ENCODE measurements at places on chromosomes 1 and 21.

DNA sequence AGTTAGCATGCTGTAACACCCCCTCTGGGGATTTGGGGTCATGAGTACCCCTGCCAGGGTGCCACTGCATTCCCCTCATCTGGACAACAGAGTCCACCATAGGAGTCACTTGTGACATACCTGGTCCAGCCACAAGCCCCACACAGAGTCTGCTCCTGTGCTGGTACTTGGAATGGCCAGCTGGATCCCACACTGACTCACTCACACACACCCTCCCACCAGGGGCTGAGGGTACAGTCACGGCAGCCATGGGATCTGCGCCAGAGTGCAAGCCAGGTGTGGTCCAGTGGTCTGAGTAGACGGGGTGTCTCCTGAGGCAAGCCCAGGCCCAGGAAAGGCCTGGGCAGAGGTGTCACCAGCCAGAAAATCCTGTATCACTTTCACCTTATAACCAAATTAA lies 67.7 kb downstream of the MRPL39 start:
- DNase-seq = no peak

DNA sequence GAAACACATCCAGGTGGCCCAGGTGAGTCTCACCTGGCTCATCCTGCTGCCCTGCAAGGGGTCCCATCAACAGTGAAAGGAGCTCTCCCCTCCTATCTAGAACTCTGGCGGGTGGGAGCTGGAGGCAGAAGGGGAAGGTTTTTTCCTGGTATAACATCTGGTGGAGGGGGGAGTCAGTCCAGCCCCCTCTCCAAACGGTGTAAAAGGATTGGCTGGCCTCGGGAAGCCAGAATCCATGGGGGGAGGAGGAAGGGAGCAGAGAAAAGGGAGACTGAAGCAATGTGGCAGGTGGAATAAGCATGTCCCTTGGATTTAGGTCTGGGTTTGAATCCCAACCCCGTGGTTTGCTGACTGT lies 1.2 kb upstream of the CAMK2N1 start:
- DNase-seq = no peak

DNA sequence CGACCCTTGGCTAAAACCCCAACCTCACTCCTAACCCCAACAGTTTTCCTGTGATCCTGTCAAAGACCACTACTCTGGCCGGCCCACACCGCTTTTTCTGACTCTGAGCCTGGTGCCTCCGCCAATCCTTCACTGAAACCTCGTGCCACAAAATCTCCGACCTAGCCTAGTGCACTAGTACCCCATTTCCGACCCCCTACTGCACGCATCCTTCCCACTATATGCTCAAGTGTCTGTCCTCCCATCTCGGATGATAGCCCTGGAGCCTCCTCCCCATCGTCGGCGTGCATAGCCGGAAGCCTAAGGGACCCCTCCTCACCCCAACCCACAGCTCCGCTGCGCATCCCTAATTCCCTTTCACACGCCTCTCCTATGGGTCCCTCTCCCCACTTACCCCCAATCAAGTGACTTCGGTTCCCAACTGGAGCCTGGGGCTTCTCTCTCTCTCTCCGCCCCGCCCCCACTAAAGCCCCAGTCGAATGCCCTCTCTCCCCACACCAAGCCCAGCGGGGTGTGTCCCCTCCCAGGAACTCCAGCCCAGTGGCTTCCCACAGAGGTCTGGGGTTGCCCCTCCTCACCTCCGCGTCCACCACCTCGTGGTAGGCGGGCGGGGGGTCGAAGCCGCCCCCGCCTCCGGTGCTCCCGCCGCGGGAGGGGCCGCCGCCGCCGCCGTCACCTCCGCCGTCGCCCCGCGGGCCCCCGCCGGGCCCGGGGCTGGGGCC lies 791 bp downstream of the USP24 start:
- peak; percentile 77 for DNase-seq

GRCh38 chr1:198611219-198611618 lies 27.6 kb upstream of the PTPRC start:
- DNase-seq = no peak

DNA sequence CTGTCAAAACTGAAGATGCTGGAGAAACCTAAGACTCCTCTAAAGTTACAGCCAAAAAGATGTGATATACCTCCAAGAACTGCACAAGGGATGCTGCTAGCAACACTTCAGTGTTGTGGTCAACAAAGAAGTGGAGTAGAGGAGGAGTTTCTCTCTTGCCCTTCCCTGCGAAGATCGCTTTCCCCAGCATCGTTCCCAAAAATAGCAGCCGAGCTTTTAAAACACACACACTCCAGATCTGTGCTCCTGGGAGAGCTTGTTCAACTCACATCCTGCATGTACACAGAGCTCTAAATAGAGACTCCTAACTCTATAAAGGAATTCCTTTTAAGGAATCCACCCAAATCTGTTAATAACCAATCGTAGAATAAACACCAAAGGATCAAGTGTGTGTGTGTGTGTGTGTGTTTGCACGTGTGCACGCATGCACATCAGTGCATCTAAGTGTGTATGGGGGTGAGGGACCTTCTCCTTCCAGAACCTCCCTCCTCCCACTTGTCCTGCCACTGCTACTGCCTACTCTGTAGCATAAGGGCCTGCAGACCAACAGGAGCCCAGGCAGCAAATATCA lies 58.5 kb downstream of the PSMG1 start:
- DNase-seq = no peak

DNA sequence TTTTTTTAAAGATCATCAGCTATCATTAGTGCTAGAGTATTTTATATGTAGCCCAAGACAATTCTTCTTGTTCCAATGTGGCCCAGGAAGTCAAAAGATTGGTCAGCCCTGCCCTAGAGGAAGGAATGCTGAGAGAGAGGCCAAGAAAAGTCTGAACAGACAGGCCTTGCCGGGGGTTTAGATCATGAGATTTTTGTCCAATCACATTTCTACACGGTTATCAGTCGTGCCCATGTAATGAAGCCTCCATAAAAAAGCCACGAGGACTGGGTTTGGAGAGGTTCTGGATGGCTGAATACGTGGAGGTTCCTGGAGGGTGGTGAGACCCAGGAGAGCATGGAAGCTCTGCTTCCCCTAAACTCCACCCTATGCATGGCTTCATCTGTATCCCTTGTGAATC lies 24.3 kb upstream of the ENO1 start:
- no peak for DNase-seq

DNA sequence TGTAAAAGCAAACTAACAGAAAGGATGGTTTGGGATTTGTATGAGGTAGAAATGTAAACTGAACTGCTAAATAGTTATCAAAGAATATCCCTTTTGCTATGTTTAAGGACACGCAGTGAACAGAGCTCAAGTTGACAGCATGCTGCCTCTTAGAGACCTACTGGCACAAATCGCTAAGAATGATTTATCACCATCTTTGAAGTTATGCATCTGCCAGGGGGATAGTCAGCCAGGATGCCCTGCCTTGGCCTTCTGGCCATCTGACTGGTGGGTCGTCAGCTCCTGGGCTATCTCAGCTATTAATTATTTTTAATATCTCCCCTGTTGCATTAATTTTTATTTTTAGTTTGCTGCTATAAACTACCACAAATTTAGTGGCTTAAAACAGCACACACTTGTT lies 334.8 kb upstream of the KAZN start:
- DNase-seq = peak; percentile 18

DNA sequence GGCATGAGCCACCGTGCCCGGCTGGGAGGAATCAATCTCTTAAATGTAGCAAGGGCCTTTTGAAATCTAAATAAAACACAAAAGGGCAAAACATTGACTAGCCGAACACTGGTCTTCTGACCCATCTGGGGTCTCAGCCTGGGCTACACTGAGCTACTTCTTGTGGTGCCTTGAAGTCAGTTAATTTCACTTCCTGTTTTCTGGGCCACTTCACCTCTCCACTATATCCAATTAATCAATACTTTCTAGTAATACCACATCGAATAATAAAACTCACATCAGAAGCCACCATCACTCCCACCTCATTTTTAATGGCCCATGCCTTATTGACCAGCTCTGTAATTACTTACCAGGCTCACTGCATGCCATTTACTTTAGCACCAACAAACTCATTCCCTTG lies 138.0 kb upstream of the SAMSN1 start:
- no peak for DNase-seq

GRCh38 chr1:205054013-205054412 lies 11.0 kb downstream of the CNTN2 start:
- DNase-seq = no peak

DNA sequence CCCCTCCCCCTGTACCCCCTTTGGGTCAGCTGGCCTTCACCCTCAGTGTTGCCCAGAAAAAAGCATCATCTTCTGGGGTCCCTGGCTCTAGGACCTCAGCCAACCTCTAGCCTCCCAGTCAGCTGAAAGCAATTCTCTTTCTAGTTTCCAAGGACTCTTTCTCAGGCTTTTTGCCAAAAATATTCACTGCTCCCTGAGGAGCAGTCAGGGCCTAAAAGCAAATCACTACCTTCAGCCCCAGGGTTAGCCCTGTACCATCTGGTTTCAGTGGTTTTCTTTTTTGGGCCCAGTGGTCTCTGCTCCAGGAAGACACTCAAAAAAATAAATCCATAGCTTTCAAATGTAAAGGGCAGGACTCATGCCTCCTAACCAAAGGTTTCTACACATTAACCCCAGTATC lies 3.1 kb upstream of the LMOD1 start:
- no peak for DNase-seq

- DNase-seq = no peak
These were observed 102.7 kb downstream of the ADARB1 start for GRCh38 chr21:45177039-45177438.

DNA sequence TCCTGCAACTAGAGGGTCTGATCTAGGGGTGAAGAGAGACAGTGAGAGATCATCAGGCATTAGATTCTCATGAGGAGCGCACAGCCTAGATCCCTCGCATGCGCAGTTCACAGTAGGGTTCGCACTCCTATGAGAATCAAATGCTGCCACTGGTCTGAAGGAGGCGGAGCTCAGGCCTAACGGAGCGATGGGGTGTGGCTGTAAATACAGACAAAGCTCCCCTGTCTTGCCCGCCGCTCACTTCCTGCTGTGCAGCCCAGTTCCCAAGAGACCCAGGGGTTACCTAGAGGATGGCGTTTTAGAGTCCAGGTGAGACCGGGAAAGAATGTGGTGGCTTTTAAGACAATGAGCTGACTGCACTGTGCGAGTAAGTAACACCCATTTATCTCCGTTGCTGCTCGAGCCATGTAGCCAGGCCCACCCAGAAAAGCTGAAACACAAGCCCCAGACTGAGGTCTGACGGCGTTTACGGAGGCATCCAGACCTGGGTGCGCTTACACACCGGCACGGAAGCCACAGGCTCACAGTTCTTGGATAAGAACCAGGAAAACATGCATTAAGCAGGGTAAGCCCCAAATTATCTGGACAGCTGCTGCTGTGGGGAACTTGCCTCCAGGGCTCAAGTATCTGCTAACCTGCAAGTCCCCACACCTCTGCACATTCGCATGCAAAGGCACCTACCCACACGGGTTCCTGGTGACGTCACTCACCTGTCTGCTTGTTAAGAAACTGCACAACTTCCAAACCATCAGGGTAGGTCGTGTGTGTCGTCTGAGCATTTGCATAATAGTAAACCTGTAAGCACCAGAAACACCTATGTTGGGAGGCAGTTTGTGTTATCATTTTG lies 12.5 kb downstream of the TCP10L start:
- DNase-seq = peak; percentile 21

GRCh38 chr21:37208741-37209225 lies 58.4 kb downstream of the VPS26C start:
- DNase-seq = peak; percentile 10

DNA sequence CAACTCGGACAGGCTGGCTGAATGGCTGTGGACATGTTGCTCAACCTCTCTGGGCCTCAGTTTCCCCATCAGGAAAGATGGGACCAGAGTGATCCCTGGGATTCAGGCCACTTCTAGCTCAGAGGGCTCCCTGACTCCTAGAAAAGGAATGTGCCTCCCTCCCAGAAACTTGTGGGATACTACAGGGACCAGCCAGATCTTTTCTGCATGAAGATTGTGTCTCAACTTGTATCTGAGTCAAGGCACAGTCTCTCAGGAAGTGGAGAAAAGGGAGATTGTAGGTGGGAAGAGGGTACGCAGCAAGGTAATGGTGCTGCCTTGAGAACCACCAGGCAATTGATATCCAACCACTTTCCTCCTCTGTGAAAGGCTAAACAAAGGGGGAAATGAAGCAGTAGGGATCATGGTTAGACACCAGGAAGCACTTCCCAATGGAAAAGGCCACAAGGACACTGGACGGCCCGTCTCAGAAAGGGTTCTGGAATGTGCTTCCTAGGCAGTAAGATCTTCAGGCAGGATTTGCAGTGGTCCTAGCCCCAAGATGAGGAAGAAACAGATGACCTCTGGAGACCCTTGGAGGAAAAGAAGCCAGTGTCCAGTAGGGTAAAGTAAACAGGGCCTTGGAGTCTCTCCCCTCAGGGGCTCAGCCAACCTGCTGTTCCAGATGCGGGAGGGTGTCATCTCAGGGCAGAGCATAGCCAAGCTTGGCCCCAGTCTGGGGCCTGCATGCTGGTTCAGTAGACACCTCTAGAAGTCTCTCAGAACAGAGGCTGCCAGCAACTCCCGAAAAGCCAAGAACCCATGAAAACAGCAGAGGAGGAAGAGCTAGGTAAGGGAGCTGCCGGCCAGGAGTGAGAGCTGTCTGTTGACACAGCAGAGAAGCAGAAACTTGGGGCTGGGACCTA lies 16.8 kb downstream of the IFFO2 start:
- no peak for DNase-seq

GRCh38 chr1:87650306-87650705 lies 321.6 kb downstream of the LMO4 start:
- DNase-seq = no peak

- DNase-seq = no peak
These were observed 38.3 kb downstream of the CAMSAP2 start for GRCh38 chr1:200776949-200777348.

GRCh38 chr1:213829780-213830179 lies 158.0 kb upstream of the PROX1 start:
- DNase-seq = no peak

DNA sequence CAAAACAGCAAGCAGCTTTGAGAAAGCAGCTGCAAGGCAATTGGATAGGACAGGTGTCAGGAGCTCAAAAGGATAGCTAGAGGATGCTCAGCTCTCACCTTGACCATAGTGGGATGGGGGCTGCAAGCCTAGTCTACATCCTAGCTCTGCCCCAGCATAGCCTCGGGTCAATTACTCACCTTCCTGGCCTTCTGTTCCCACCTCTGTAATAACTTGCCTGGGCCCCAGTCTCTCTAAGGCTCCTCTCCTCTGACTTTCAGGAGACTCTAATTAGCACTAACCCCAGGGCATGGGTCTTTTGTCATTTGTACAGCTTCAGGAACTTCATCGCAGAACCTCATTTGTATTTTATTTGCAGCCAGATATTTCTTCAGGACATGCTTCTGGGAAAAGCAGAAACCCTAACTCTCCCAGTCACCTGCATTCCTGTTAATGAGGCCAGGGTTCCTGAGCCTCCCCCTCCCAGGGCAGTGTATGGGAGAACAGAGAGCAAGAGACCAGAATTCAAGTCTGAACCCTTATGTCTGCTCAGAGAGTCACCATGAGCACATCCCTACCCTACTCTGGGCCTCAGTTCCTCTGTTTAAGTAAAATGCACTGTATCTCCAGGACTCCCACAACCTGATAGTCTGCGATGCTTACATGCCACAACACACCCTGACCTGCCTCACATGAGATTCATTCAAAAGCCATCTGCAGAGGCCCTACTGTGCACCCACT lies 108.1 kb downstream of the MATN1 start:
- no peak for DNase-seq
